ENCODE measurements at places on chromosomes 7 and 10. TPM values are rescaled to one million over a fixed set of nuclear protein-coding genes. Genes with fewer than 3 reads are reported as not detected.

The CFAP69 gene
- 1.8 TPM for total RNA-seq

The BTBD16 gene
- not detected for total RNA-seq

The SYT15 gene
- total RNA-seq: not detected

The PLXNA4 gene
- 9.2 TPM for total RNA-seq

The ZNF518A gene
- 5.4 TPM for total RNA-seq

The WDR11 gene
- total RNA-seq: 30.9 TPM

The EN2 gene
- total RNA-seq: not detected

The RSU1 gene
- 93.9 TPM for total RNA-seq

The CNNM1 gene
- 0.16 TPM for total RNA-seq

Measured in cardiac atrium fibroblast (primary cell).